CD4-positive, alpha-beta T cell treated with Interleukin-6 at 100 ng/mL for 8 hours (primary cell): ENCODE measurements at places on chromosomes 2 and 18.

GRCh38 chr2:127093648-127094210, 13.2 kb downstream of the BIN1 start:
- DNase-seq = no peak

GRCh38 chr2:31384351-31384750, 30.2 kb downstream of the XDH start:
- no peak for DNase-seq

DNA sequence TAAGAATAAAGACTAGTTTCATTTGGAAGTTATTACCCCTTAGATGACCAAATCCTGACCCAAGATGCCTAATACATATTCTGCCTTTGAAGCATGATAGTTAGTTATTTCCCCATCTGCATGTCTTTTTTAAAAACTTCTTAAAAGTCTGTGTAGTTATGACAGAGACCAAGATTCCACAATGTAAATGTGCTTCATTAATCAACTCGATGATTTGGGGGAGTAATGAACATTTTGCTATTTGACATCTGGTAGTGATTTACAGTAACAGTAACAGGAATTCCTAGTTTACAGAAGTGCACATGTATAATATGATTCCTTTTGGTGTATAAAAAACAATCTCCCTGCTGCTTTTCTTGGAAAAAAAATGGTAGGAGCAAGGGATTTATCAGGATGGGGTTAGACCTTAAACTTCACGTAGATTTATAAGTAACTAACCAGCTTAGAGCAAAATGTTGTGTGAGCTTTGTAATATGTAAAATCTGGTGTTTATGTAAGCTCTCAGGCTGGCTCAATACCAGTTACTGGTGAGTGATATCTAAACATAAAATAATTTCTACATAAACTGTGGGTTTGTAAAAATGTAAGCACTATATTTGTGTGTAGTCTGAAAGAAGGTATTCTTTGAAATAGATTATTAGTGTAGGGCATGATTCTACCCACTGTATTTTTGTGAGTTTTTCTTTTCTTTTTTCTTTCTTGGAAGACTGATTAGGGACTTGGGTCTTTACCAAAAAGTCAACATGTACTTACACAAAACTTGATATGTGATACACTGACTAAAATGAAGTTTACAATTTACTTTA, 641.6 kb downstream of the EPHA4 start:
- no peak for DNase-seq

GRCh38 chr2:28648147-28648546, 103.5 kb upstream of the PPP1CB start:
- DNase-seq = no peak

DNA sequence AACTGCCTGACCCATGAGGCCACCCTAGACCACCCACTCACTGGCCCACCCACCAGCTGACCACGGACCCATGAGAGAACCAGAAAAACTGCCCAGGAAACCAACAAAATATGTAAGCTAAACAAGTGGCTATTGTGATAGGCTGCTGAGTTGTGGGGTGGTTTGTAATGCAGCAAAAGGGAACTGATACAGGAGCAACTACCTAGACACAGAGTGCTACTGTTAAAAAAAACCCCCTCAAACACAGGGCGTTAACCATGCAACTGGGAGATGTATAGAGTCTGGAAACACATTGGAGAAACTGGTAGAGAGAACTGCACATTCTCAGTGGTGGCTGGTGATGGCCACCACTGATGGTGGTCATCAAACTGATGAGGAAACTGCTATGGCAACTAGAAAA, 206.3 kb upstream of the GYPC start:
- DNase-seq = no peak

GRCh38 chr2:102256276-102256675, 55.1 kb upstream of the IL1RL1 start:
- no peak for DNase-seq

GRCh38 chr18:74172697-74173433, 24.5 kb downstream of the TIMM21 start:
- DNase-seq = no peak

- no peak for DNase-seq
These were observed 38.6 kb upstream of the SH3BP4 start for GRCh38 chr2:234913208-234913626.

GRCh38 chr2:12201369-12201768, 454.9 kb downstream of the LPIN1 start:
- DNase-seq = no peak

DNA sequence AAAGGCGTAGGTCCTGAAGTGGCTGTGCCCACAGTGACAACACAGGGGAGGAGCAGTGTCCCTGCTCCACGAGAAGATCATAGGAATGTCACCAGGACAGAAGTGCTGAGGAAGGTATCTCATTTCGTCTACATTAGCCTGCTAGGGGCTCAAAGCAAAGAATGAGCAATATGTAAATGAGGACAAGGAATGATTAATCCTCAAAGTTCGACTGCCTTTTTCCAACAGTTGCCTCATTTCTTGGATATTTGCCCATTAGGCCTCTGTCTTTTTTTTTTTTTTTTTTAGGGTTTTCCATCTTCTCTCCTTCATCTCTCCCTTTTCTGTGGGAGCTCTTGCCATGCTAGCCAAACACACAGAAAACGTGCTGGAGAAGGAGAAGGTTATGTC, 105.2 kb upstream of the ARHGAP28 start:
- DNase-seq = no peak

DNA sequence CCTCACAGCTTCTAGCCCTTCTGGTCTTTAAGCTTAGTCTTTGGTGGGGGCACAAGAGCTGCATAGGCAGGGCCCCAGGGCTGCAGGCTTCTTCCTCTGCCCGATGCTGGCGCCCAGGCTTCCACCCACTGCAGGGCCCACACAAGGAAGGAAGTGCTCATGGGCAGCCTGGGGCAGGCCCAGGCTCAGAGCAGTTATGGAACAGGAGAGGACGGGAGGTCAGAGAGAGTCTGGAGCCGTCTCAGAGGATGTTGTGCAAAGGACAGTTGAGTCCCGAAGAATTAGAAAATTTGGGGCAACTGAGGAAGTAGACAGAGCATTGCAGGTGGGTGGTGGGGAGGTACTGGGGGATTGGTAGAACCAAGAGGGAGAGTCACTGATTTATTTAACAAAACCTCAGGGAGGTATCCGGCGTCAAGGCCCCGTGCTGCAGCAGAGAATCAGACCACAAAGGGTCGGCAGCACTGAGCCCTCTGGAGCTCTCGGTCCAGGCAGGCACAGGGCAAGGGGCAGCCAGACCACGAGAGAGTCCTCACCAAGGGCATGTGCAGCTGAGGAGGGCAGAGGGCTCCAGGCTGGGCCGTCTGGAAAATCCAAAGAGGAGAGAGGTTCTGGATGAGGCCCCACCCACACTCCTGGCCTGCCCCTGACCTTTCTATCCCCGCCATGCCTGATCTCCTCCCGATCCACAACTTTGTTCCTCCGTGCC, 110.8 kb upstream of the GLI2 start:
- no peak for DNase-seq

GRCh38 chr2:239937866-239938640, 87.1 kb downstream of the NDUFA10 start:
- no peak for DNase-seq

- DNase-seq = no peak
These were observed 74.6 kb downstream of the AFF3 start for GRCh38 chr2:100067784-100068183.

DNA sequence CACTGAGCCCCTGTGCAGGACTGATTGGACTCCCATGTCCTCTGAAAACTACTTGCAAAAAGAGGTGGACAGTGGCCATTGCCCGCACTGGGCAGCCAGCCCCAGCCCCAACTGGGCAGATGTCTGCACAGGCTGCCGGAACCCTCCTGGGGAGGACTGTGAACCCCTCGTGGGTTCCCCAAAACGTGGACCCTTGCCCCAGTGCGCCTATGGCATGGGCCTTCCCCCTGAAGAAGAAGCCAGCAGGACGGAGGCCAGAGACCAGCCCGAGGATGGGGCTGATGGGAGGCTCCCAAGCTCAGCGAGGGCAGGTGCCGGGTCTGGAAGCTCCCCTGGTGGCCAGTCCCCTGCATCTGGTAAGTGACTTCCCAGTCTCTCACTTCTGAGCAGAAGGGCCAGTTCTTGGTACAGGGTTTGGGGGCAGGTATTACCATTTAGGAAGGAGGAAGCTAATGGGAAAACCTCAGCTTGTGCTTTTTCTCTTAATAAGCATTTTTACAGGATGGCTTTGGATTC, 44.1 kb downstream of the TNFRSF11A start:
- no peak for DNase-seq

- DNase-seq = no peak
These were observed 2.5 kb downstream of the GALNT5 start for GRCh38 chr2:157259960-157260359.

DNA sequence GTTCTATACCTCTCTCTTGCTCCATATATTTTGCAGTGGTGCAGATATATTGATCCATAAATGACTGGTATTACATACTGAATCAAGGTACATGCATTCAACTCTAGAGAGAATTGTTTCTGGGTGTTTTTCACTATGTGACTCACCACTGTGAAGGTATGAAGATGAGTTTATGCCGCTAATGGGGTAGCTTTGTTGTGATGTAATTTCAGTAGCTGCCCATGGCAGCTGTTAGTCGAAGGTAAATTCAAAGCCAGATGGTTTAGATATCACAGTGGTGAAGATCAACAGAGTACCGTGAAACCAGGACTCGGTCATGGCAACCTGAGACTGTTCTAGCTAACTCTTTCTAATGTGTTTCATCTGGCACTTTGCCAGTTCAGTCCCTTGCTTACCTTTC, 50.4 kb downstream of the PKP4 start:
- DNase-seq = no peak

GRCh38 chr18:70461323-70462077, 172.7 kb downstream of the SOCS6 start:
- DNase-seq = no peak

- DNase-seq = no peak
These were observed 2.6 kb upstream of the PRLH start for GRCh38 chr2:237563816-237564215.

DNA sequence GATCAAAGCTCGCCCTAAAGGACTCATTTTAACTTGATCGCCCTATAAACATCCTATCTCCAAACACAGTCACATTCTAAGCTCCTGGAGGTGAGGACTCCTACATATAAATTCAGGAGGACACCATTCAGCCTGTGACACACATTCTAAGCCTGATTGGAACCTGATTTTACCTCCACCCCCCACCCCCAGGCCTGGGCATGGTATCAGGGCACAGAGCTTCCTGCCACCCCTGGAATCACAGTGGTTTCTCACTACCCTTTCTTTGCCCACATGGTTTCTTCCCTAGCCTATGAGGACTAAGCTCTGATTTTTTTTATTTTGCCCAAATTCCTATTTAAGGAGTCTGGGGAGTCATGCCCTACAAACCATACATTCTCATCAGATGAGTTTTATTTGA, 428.1 kb upstream of the ID2 start:
- no peak for DNase-seq

DNA sequence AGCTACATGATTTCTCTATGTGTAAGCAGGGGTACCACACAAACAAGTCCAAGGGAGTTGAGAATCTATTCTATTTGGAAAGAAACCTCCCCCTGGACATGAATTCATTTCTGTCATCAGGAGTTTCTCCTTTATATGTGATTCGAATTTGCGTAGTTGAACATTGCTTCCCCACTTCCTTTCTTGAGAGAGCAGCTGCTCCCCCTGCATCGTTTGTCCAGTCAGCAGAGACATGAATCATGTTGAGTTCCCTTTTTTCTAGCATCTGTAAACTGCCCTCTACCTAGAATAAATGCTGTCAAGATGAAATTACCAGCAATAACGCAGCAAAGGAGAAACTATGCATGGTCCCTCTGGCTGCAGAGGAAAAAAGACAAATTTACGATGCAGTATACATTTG, 73.8 kb downstream of the KIF5C start:
- no peak for DNase-seq

DNA sequence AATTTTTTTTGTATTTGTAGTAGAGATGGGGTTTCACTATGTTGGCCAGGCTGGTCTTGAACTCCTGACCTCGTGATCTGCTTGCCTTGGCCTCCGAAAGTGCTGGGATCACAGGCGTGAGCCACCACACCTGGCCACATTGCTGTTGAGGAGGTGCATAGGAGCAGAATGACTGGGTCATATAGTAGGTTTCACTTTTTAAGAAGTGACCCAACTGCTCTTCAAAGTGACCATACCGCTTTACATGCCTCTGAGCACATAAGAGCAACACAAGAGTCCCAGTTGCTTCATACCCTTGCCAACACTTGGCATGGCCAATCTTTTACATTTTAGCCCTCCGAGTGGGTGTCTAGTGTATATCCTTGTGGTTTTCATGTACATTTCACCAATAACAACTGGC, 28.9 kb downstream of the RRM2 start:
- no peak for DNase-seq

- no peak for DNase-seq
These were observed 32.7 kb upstream of the GPC1 start for GRCh38 chr2:240402566-240403272.

DNA sequence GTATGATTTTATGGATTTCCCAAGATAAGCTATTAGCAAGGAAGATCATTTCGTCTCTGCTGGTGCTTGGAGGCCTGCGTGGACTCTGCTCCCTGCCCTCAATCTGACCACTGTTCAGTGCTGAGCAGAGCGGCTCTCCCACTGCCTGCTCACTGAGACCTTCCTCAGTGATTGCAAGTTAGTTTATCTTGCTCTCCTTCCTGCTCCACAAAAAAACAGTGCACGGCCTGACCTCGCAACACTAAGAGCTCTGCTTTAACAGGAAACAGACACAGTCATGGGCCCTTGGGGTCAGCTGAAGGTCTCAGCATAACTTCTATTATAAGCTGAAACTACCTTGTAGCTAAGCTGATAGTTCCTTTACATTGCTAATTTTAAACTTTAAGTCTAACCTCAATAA, 53.1 kb downstream of the PRELID3A start:
- no peak for DNase-seq

GRCh38 chr2:64952096-64952495, 37.1 kb upstream of the SLC1A4 start:
- DNase-seq = no peak

GRCh38 chr18:32769071-32769585, 3.7 kb downstream of the KLHL14 start:
- no peak for DNase-seq
